Stimulated activated CD4-positive, alpha-beta T cell treated with anti-CD3 and anti-CD28 coated beads, Interleukin-1b, Interleukin-23, amount 100 ng/mL, for 48 hours (primary cell): ENCODE measurements at places on chromosomes 4 and X.

GRCh38 chrX:50165727-50166126 lies 35.1 kb downstream of the AKAP4 start:
- DNase-seq = no peak

DNA sequence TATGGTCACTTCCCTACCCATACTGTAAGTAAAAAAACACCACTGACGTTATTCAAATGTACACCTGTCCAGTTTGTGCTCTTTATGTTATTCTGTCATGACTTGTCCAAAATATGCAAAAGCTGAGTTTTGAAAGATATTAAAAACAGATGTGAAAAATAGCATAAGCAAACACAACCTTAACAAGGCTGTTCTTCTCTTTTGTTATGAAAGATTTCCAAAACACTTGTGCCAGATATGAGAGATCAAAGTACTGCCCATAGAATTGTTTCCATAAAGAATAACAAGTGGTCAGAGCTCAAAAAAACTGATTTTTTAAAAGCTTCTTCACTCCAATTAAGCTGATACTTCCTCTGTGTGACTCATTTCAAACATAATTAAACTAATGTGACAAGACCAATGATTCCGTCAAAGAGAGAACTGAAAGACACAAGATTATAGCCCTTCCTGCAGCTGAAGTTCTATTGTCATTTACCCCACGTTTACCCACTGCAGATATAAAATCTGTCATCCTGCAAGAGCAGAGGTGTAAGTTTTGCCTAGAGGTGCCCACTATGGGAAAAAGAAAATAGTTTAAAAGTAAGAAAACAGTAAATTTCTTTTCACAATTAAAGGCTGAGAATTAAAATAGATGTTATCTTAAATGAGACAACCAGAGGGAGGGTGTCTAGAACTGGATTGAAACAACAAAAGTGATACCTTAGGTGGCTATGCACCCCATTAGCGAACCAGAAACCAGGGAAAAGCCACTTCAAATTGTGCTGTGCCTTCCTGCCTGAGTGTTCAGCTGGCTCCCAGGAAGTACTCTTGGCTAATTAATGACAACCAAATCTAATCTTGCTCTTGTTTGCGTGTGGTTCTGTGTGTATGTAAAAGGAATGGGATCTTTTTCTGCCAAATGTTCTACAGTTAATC lies 30.1 kb downstream of the RASSF6 start:
- DNase-seq = no peak

- no peak for DNase-seq
These were observed 28.4 kb upstream of the UVSSA start for GRCh38 chr4:1318488-1319213.

- peak; percentile 58 for DNase-seq
These were observed 6.9 kb upstream of the AFF1 start for GRCh38 chr4:86927843-86928395.

GRCh38 chr4:150664935-150665334 lies 83.0 kb downstream of the MAB21L2 start:
- DNase-seq = no peak

DNA sequence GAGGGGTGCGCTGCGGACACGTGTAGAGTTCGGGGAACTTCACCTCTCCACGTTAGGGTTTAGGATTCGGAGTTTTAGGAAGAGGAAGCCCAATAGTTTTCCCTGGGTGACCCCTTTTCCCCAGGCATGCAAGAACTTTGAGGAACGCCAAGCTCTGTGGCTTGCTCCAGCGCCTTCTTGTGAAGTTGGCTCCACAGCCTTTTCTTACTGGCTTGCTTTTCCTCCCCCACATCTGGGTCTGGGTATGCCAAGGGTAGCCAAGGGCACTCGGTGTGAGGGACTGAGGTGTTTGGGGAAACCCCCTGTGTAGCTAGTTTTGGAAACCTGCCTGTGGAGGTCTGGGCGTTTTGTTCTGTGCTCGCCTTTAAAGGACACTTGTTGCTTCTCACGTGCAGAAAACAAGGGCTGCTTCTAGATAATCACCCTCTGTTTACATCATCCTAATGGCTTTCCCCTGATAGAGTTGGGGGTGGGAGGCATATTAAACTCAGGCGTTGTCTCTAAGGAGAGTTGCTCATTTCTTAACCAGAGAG lies 746 bp downstream of the EDNRA start:
- no peak for DNase-seq
